ENCODE measurements at places on chromosomes 3 and 15.

- DNase-seq = no peak
Observed at GRCh38 chr3:70056081-70056480, 56.5 kb downstream of the SAMMSON start.

DNA sequence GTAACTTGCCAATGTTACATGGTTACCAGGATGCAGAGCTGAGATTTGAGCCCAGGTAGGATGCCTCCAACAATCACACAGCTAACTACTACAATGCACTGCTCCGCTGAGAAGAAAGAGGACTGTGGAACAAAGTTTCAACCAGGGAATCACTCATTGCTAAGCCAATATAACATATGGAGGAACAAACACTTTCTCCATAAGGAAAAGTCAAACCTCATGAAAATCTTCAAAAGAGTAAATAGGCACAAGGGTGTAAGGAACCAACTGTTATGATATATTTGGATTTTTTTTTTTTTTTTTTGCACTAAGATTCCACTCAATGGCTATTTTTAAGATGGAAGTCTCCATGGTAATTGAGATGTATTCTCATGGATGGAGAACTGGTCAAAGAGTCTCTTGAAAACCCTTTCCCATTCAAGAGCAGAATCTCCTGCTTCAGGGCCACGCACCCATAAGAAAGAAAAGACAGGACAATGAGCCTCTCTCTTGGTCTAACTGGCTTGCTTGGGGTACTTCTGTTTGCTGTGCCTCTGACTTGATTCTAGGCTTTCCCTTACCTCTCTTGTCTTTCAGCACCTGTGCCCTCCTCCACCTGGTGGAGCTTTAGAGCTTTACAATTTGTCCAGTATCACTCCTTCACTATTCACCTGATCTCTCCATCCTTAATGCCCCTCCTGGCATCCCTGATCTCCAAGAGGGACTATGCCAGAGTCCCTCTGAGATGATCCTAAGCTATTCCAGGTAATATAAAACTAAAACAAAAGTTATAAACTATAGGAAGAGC is 252.8 kb downstream of the NTRK3 start:
- DNase-seq = no peak

DNA sequence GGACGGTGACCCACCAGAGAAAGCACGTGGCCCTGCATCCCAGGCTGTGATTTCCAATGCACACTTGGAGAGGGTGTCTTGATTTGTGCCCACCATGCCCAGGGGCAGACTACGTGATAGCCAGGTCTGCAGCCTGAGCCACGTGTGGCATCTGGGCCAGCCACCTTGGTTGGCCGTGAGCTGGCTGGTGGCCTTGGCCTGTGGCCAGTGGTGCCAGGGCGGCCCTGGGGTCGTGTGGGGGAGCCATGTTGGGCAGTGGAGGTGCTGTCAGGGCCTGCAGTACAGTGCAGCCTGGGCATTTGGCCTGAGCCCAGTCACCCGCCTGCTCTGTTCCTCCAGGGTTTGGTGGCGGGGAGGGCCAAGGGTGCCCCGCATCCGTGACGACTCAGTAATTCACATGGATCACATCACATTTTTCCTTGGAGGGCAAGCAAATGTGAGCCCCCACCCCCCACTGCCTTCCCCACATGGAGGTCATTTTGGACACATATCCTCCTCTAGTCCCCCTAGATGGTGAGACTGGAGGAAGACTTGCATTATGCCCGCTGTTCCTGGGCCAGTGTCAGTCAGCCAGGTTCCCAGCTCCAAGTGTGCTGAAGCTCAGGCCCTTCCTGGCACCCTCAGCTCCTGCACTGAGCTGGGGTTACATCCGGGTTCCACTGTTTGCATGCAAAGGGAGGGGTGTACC is 201.4 kb downstream of the UBE3A start:
- no peak for DNase-seq

DNA sequence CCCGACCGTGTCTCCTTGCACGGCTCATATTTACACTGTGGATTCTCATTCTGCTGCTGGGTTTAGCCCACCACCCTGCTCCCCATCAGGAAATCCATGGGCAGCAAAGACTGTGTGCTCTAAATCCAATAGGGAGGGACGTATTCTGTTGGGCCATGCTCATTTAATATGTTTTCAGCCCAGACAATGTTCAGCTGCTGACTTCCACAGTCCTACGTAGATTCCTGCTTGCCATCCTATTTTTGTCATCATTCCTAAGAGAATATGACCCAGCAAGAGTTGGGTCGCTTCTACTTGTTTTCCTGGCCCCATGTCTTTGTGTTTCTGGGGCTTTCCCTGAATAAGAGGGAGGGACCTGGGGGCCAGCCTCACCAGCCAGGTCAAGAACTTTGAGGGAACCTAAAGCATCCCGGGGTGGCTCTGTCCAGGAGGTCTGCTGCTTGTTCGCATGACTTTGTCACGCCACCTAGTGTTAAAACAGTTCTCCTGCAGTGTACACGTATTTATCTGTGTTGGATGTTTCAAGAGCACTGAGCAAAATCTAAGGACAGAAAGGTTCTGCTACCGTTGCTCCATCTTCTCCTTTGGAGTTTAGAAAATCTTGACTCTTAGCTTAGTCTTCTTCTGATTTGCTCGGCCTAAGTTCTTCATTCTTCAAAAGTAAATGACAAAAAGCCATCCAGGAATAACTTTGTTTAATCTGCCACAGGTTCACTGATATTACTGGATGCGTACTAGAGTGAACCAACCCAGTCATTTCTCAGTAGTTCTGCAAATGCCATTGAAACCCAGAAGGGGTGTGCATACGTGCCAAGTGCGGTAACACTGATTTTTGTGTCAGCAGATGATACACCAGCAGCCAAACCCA is 79.8 kb upstream of the NR2E3 start:
- DNase-seq = no peak

DNA sequence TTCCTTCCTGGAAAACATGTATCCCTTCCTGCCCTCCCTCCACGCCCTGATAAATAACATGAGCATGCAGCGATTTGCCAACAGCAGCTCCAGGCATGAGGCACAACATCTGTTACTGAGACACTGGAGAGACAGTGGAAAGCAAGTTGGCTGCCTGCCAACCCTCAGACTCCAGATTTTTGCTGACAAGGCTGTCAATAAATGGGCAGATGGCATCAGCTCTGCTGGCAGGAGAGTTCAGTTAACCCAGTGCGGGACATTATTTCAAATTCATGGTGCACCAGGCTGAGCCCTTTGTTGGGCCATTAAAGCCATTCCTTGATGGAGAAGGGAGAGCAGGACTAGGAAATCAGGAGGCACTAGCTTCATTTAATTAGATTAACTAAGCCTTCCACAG is 293.3 kb downstream of the MEX3B start:
- no peak for DNase-seq

- no peak for DNase-seq
Observed at GRCh38 chr3:152589644-152590043, 245.3 kb upstream of the P2RY1 start.

DNA sequence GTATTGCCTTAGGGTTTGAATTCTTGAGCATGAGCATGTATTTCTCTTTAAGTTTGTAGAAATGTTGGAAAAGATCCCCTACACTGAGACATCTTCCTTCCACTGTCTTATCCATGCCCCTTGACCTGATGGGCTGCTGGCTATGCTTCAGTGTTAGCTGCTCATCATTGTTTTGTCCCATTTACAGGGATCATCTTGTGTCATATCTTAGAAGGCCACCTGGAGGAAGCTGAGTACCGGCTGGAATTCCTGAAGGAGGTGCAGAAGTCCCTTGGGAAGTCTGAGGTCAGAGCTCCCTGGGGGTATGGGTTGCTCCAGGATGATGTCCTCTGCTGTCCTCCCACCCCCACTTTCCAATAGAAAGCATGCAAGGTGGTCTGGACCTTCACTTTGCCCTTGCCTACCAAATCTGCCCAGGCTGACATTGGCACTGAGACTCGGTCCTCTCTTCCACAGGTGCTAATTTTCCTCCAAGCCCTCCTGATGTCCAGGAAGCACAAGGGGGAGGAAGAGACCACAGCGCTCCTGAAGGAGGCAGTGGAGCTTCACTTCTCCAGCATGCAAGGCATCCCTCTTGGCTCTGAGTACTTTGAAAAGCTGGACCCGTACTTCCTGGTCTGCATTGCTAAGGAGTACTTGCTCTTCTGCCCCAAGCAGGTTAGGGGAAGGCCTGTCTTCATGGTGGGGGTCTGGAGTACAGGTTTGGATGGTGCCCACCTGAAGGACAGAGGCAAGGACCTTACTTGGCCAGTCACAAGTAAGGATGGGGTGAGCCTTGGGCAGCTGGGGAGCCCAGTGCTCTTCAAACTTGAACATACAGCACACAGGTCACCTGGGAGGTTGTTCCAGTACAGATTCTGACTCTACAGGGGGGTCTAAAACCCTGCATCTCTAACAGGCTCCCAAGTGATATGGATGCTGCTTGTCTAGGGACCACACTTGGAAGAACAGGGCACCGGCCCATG is 17.7 kb downstream of the TTC21A start:
- DNase-seq = no peak

DNA sequence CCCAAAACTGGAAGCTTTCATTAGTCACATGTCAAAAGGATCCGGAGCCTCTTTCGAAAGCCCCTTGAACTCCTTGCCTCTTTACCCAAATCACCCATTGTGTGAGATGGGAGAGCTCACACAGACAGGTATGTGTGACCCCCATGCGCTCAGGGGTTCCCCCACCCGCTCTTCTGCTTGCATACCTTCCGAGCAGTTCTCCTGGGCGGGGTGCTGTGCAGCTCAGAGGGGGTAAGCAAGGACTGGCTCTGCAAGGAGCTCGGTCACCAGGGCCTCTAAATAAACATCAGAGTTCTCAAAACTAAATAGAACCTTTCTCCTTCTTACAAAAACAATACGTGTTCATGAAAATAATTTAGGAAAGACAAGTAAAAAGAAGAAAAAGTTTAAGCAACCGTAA is 55.7 kb downstream of the PXYLP1 start:
- DNase-seq = no peak

GRCh38 chr3:38653685-38654537 is 4.4 kb upstream of the SCN5A start:
- DNase-seq = no peak

GRCh38 chr3:99925584-99926230 is 108.0 kb downstream of the CMSS1 start:
- no peak for DNase-seq
